ENCODE measurements at places on chromosomes 6 and 20.

- DNase-seq = no peak
These were observed 76.3 kb downstream of the HFE start for GRCh38 chr6:26163427-26164119.

GRCh38 chr6:162118706-162119105, 608.9 kb downstream of the PRKN start:
- DNase-seq = no peak

DNA sequence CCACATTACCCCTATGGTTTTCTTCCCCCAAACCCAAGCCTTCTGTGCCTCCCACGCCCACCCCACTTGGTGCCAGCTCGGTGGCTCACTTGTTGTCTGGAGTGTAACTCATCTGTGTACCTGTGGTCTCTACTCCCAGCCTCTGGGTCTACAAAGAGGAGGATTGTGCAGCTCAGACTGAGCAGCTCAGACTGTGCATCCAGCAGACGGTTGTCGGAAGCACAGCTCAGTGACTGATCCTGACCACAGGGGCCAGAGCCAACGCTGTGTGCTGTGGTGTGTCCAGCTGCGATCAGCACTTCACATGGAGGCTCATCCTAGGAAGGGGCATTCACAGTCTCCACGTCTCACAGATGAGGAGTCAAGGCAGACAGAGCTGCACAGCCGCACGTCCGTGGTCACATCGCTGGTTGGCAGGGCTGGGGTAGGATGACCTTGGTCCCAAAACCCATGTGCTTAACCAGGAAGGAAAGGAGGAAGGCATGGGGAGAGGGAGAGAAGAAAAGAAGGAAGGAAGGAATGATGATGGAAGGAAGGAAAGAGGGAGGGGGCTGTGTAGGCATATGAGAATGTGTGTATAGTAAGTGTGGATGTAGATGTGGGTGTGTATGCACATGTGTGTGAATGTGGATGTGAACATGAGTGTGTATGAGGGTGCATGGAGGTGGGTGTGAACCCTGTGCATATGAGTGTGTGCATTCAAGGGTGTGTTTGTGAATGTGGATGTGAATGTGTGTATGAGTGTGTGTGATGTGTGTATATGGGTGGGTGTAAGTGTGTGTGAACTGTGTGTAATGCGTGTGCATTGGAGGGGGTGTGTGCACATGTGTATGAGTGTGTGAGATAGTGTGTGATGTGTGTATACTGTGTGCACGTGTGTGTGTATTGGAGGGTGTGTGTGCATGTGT, 28.2 kb upstream of the STX16 start:
- no peak for DNase-seq

DNA sequence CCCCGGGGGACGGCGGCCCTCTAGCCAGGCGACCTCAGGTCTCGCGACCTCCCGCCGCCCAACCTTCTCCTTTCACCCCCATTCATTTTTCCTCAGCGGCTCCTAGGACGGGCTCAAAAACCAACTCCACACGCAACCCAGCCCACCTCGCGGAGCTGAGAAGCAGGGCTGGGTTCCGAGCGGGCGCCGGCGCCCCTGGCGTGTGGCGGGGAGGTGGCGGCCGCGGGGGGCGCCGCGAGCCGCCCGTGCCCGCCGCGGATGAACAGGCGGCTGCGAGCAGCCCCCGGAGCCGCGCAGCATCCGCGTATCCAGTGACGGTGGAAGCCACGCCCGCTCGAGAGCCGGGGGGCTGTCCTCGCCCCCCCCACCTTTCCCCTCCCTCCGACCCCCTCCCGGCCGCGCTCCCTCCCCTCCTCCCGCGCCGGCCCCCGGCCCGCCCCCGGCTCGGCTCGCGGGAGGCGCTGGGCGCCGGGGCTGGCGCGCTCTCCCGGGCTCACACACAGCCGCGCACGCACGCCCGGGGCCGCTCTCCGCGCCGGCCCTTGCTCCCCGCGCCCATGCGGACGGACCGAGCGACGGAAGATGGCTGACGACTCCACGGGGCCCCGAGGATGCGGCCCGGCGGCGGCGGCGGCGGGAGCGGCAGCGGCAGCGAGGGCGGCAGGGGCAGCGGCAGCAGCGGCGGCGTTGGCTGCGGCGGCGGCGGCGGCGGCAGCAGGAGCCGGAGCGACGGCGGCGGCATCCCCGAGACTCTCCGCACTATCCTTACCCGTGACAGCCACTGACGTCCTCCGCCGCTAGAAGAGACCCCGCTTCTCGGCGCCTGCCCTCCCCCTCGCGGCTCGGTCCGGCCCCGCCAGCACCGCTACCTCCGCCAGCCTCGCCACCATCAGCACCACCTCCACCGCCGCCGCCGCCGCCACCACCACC, at the start of gene SOBP:
Gene SOBP, plus strand, starts transcription at position 482 of the 930 bp plus-strand sequence. CDS start 500 bp downstream, outside the sequence.
- no peak for DNase-seq

DNA sequence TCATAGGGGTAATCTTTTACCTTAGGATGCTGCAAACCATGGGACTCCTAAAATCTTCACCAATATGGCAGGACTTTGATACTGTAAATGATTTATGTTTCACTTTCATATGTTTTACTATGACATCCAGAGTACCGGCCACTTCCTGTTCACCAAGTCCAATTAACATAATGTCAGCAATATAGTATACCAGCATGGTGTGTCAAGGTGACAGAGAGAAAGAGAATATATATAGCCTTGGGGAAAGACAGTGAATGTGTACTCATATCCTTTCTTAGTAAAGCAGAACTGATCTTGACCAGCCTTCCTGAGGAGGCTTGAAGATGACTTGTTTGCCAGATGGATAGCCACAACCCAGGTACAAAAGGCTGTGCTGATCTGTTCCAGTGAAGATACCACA, 127.9 kb downstream of the NRN1 start:
- DNase-seq = no peak

DNA sequence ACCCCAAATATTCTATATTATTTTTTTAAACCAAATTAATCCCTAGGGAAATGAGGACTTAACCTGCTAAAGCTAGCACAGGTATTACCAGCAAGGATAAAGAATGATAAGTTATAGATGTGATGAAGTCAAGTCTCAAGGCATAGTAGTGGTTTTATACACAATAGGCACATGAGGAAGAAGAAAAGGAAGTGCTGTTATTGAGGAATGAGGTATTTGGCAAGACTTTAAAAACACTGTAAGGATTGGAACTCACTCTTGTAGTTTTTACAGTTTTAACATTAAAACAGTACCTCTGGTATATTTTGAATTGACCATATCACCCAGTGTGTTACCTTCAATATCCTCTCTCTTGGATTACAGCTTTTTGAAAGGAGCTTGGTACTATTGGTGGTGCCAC, 54.6 kb downstream of the PHF3 start:
- no peak for DNase-seq

DNA sequence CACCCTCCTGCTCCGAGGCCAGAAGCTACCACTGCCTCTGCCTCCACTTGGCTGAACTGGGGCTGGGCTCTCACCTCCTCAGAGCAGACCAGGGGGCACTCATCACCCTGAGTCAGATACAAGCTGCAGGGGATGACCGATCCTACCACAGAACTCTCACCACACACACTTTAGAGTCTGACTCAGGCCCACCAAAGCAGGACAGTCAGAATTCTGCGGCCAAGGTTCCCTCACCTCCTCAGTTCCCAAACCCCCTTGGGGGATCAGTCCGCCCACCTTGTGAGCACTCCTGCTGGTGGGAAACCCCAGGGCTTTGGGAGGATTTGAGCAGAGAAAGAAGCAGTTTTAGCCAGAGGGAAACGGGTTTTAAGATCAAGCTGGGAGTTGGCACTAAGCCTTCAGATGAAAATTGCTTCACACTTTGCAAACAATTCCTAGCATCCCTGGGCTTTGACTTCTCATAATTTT, 587.8 kb upstream of the JAG1 start:
- DNase-seq = no peak

DNA sequence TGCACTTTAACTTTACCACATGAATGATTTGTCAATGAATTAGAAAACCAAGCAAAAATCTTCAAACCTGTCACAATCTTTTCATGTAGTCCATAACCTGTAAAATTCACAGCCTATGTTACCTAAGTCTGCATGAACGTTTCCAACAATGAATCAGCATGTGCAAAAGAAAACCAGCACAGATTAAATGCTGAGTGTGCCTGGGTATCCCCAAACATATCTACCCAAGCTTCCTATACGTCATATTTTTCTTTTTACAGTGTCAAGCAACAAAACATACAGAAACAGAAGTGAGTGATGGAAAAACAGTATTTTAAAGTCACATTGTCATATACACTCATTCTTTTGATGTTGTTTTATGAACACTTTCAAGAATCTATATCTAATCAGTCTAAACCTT, 713.5 kb downstream of the RFPL4B start:
- no peak for DNase-seq

DNA sequence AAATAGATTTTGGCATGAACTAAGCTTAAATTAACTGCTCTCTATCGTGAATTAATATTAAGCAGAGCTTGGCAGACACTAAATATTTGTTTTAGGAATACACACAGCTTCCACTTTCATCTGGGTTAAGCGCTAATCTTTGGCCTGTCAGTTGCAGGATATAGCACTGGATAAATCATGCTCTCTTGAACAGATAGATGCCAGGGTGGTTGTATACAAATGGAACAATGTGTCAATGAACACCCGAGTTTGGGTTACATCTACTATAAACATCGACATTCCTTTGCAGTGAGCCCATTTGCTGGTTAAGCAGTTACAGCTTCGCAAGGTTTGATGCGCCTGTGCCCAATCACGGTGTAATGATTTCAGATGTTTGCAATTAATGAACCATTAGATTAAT, 338.2 kb upstream of the ZFP64 start:
- DNase-seq = no peak

DNA sequence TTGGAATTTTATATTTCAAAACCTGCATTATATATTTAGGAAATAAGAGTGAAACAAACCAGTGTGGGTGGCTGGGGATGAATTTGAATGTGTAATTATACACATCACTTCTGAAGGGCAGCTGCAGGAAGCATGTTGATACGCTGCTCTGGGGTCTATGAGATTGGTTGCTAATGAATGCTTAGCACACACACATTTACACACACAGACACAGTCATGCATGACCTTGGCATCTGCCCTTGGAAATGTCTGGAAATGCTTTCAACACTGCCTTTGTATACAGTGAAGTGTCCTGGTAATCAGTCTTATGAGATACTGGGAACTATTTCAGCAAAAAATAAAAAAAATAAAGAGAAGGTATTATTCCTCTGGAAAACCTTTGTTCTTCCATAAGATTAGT, 83.4 kb downstream of the ELOVL4 start:
- no peak for DNase-seq

DNA sequence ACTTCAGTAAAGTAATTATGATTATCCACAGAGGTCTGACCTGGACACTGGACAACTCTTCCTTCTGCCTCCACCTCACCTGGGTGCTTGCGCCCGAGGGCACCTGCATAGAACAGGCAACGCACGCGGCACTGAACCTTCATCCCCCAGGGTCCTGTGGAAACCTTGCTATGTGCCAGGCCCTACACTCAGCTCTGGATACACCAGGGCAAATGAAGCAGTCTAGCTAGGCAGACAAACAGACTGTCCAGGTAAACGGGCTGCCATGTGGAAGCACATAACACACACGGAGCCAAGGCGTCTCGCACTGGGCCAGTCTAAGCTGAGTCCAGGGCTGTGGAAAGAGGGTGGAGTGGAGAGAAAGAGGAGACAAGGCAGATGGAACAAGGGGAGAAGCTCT, 109.3 kb upstream of the AFDN start:
- DNase-seq = no peak

DNA sequence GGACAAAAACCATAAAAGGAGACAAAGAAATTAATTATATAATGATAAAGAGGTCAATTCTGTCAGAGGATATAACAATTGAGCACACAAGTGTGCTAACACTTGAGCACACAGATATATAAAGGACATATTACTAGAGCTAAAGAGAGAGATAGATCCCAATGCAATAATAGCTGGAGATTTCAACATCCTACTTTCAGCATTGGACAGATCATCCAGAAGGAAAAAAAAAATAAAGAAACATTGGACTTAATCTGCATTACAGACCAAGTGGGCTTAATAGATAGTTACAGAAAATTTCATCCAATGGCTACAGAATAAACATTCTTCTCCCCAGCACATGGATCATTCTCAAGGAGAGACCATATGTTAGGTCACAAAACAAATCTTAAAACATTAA, 9.9 kb downstream of the VNN1 start:
- DNase-seq = no peak

DNA sequence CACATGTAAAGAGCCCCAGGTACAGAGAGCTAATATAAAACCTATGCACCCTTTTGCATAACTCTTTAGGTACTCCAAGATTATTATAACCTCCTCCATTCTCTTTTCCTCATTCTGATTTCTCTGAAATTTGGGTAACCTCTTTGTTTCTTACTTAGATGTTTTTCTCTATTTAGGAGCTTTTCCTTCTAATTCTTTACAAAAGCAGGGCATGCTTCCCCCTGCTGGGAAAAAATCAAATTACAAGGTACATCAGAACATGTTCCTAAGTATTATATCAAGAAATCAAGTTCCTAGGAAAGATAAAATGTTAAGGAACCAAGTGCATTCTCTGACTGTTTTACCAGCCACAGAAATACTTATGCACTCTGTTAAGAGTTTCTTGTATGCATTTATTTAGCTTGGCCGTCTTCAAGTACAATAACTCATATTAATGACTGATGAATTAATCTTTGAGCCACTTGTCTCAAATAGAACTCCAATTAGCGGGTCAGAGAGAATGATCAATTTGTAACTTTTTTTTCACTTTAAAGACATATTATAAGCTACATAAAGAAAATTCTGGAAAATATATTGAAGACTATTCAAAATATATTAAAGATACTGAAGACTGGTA, 2.1 kb downstream of the KHDRBS2 start:
- DNase-seq = no peak

- no peak for DNase-seq
These were observed 38.5 kb upstream of the CAP2 start for GRCh38 chr6:17354700-17355403.

DNA sequence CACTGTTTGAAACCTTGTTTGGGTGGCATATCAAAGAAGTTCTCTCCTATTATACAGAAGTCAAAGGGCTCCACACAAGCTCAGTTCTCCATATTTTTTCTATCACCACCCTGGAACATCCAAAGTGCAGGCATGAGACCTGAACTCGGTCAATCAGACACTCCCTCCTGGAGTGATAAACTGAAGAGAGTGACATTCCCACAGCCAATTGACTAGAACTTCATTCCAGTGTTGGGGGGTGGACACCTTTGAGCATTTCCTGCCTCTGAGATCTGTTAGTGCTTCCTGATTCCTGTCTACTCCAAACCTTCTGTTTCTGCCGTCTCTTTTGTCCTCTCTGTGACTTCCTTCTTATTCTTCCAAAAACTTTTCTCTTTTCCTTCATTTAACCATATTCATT, 220.7 kb upstream of the NOX3 start:
- DNase-seq = no peak

- DNase-seq = no peak
These were observed 52.4 kb downstream of the DOP1A start for GRCh38 chr6:83119742-83120300.

DNA sequence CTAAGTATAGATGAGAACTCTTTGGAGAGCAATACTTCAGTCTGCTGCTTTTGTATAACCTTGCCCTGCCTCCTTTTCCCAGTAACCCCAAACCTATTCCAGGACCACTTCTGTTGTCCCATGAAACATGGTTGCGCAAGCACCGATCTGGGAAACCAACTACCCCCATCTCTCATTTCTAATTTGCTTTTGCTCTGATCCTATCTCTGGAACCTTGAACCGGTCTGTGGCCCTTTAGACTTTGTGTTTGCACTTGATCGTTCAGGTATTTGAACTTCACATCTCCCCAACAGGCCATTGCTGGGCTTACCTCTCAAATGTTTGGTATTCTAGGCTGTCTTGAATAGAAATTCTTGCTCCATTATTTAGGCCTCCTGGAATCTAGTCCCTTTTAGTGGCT, 25.0 kb downstream of the L3MBTL3 start:
- DNase-seq = no peak

GRCh38 chr6:130937942-130938604, 110.9 kb downstream of the SMLR1 start:
- DNase-seq = no peak

Data from stimulated activated CD4-positive, alpha-beta T cell treated with anti-CD3 and anti-CD28 coated beads, Interleukin-1b, Interleukin-23, amount 100 ng/mL, for 1 hour (primary cell).